ENCODE measurements at places on chromosomes 1 and 21. TPM values are rescaled to one million over a fixed set of nuclear protein-coding genes. Genes with fewer than 3 reads are reported as not detected.
A peak's percentile ranks its signal among the peaks of the same experiment; 100 is the strongest.

GRCh38 chr1:239719642-239720258 is 333.4 kb downstream of the CHRM3 start:
- DNase-seq = peak; percentile 68

GRCh38 chr1:19390901-19391595 is 78.9 kb downstream of the SLC66A1 start:
- DNase-seq = peak; percentile 69

- no peak for DNase-seq
Observed at GRCh38 chr1:5980314-5981008, 11.8 kb downstream of the NPHP4 start.

DNA sequence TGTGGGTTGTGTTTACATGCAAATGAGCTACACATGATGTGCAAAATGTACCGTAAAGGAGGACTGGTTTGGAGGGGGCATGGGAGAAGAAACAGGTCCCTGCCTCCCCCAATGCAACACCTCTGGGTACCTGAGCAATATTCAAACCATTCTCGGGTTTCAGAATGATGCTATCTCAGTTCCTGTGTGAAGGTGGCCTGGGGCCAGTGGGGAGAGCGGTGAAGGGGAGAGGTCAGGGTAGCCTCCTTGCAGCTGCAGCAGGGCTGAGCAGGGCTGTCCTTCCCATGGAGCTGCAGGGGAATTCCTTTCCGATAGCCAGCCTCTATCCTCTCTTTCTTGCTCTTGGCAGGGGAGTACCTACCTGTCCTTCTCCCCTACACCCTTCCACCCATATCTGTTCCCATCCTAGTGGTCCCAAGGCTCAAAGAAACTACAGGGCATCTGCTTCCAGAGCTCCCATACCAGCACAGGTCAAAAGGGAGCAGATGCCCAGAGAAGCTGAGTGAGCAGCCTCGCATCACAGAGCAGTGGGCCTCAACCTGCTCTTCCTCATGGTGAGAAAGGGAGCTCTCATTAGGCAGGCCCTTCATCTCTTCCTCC is 11.9 kb downstream of the MEF2D start:
- peak; percentile 78 for DNase-seq

SLC16A4 gene
- total RNA-seq = 0.48 TPM

DNA sequence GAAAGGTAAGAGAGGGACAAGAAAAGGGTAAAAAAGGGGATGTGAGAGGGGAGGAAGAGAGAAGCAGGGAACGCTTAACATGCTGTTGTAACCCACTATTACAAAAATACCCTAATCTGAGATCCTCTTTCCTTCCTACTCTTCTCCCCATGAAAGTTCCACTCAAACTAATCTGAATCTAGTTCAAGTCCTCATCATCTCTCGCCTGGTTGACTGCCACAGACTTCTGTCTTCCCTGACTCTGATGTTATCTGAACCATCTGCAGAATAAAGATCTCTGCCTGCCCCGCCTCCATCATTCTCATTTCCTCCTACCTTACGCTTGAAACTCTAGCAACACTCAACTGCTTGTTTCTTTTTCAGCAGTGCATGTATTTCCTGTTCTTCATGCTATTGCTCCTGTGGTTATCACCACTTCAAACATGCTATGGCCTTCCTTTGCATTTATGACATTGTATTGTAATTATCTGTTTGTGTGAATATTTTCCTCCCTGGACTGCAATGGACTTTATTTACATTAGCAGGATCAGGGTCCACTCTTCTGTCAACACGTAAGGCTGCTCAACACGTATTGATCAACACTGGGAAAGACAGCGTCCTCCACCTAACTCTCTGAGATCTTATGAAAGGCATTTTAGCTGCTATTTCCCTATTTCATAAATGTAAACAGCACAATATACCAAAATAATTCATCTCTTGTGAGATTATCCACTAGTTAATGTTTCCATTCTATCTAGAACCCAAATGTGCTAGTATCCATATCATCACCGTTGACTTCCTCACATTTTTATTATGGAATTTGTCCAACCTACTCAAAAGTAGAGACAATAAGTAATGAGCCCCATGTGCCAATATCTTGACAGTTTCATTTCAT is 215.5 kb upstream of the USP25 start:
- peak; percentile 67 for DNase-seq

DNA sequence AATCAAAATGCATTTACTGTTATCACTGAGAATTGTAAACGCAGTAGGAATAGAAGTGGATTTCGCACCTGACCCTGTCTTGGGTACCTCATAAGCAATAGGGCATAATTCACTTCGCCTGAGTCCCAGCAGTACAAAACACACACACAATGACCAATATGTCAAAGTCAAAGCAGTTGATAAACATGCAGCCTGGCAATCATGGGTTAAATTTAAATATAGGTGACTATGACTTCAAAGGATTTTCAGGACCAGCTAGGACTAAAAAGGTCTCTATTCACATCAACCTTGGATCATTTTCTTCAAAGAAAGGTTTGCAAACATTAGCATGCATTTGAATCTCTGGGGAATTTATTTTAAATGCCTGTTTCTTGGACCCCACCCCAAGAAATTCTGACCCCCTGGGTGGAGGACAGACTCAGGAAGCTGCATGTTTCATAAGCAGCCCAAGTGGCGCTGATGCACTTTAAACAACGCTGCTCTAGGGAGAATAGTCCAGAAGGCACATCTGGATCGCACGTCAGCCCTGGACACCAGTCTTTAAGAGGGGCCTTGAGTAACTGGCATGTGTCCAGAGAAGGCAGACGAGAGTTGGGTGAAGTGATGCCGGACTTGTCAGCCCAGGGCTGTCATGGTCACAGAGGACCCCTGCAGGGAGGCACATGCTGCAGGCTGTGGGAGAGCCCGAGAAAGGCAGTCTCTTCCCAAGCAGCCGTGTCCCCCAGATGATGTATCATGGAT is 55.7 kb upstream of the EFHD2 start:
- no peak for DNase-seq

Measured in activated CD4-positive, alpha-beta memory T cell treated with anti-CD3 and anti-CD28 coated beads for 36 hours (primary cell).